M059J (cell line): ENCODE measurements at places on chromosomes 4 and X. TPM values are rescaled to one million over a fixed set of nuclear protein-coding genes. Genes with fewer than 3 reads are reported as not detected.

Gene BEX2
- total RNA-seq: 8.9 and 15.4 TPM in 2 replicates

- DNase-seq: no peak
These were observed 36.6 kb downstream of the CCNG2 start for GRCh38 chr4:77193511-77194102.

- DNase-seq: no peak
These were observed 12.2 kb downstream of the WDR1 start for GRCh38 chr4:10104211-10104990.

DNA sequence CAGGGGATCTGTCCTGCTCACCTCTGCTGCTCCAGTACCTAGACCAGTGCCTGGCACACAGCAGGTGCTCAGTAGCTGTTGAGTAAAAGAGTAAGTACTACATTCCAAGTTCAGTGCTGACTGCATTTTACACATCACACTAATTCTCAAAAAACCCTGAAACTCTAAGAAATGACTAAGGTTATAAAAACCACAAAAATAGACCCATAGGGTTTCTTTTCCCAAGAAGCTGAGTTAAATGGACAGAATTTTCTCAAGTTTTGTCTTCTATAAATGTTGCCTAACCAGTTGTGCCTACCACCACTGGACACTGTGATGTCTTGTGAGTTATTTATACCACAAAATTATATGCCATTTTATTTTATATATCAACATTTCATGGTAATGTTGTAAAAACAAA, 78.9 kb upstream of the RXFP1 start:
- DNase-seq: no peak

DNA sequence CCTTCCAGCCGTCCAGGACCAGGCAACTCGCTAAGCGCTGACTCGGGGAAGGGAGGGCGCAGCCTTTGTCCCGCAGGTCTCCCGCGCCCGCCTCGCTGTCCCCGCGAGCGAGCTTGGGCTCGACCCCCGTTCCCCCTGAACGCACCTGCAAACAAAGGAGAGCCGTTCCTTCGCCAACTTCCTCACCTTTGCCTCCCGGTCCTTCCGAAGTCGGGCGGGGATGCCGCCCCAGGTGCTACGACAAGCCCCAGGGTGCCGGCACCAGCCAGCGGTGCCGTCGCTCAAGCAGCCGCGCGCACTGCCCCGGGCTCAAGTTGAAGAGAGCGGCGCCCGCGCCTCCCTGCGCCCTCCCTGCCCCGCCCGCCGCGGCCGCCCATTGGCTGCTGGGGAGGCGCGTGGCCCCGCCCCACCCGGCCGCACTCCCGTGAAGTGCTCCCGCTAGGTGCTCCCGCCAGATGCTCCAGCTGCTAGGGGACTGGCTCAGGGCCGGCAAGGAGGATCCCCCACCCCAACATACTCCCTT, 107.1 kb downstream of the NSUN7 start:
- peak; percentile 48 for DNase-seq

DNA sequence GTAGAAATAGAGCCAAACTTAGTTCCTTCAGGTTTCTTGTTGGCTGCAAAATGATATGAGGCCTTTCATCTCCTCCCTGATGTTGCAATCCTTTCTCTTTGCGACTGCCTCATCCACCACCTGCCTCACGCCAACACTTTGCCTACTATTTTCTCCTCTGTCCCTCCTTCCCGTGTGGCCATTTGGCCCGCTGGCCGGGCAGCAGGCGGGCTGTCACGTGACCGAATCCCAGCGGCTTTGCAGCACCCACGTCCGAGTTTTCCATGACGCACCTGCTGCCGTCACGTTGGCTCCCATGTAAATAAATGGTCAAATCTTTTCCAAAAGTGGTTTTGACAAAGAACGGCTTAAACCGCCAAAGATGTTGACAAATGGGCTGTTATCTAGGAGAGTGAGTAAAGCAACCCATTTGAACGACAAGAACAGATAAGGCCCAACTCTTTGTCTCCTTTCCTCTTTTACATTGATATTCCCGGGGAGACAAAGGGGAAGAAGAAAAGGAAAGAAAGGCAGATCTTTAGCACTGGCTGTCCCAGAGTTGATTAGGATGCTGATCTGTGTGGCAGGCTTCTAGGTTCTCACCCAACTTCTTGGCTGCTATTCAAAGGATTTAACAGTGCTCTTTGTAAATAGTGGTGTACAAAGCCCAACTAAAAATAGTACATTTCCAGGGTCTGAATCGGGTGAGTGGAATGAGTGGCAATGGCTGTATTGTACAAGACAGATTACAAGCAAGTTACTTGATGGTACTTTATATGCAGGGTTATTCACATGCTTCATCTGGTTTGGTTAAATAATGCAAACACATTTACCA, 174.2 kb upstream of the JADE1 start:
- peak; percentile 86 for DNase-seq

GRCh38 chr4:8882239-8882638, 10.6 kb upstream of the HMX1 start:
- DNase-seq: no peak

GRCh38 chr4:99983289-99983943, 33.3 kb upstream of the H2AZ1 start:
- no peak for DNase-seq

GRCh38 chrX:155031657-155032056, 5.0 kb downstream of the FUNDC2 start:
- no peak for DNase-seq

DNA sequence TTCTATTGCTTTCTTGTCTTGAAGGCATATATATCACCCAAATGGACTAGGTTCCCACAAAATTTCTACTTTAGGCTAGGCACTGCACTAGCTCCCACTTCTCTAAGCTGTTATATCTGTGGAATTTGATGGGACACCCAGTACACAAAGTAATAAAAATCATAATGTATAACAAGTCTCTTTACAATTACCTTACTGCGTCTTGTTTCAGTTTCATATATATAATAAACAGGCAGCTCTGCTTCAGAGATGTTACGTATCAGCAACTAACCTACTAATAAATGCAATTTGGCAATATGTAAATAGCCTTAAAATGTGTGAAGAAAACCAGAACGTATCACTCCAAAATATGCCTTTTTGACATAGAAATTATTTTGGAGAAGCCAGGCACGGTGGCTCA, 42.0 kb upstream of the UGDH start:
- DNase-seq: no peak

Gene FAM241A
- total RNA-seq: not detected in 2 replicates

DNA sequence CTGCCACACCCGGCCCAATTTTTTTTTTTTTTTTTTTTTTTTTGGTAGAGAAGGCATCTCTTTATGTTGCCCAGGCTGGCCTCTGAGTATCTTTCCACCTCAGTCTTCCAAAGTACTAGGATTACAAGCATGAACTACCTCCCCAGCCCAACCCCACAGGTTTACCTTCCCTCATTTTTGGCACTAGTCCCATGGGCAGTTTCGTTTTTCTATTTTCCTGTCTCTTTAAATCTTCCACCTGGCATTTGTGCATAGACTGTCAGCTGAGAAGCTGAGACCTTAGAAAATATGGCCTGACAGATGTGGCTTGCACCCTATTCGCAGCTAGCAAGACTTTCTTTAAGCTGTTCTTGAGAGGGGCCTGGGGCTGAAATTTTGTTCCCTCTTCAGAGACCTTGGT, 27.9 kb downstream of the TNIP2 start:
- no peak for DNase-seq

DNA sequence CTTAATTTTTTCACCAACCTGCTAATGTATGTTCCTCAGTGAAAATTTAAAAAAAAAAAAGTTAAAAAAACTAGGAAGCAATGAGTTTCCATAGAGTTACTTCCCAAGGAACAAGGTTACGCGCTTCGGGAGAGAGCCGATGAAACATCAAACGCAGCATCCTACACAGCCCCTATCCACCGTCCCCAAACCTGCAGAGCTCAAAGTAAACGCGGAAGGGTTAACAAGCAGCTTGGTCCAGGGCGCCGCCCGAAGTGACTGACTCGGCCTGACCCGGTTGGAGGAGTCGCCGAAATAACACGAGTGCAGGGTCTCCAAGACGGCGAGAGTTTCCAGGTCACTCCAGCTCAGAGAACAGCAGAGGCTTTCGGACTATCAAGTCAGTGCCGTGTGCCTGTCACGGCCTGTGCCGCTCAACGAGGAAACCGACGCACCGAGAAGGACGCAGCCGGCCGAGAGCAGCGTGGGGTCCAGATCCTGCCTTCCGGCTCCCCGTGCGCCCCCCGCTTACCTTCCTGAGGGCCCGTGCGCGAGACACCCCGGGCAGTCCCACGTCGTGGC, 512 bp downstream of the NOP14 start:
- peak; percentile 62 for DNase-seq

DNA sequence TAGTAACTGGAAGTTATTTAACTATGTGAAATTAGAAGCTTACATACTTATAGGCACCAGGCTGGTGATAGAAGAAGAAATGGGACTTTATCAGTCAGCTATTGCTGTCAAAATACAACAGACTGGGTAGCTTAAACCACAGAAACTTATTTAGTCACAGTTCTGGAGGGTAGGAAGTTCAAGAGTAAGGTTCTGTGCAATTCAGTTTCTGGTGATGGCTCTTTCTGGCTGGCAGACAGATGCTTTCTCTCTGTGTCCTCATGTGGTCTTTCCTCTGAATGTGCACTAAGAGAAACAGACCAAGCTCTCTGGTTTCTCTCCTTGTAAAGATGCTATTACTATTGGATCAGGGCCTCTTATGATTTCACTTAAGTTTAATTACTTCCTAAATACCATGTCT, 92.1 kb upstream of the ANKRD50 start:
- DNase-seq: peak; percentile 2

GRCh38 chrX:9555354-9555753, 90.5 kb downstream of the TBL1X start:
- DNase-seq: no peak

Gene DDX60
- 37.4 and 43.9 TPM in 2 replicates for total RNA-seq

- DNase-seq: no peak
These were observed 361.8 kb upstream of the GALNT7 start for GRCh38 chr4:172806841-172807240.

Gene DCAF4L1
- not detected in 2 replicates for total RNA-seq

Gene PABPC1L2A
- not detected in 2 replicates for total RNA-seq

DNA sequence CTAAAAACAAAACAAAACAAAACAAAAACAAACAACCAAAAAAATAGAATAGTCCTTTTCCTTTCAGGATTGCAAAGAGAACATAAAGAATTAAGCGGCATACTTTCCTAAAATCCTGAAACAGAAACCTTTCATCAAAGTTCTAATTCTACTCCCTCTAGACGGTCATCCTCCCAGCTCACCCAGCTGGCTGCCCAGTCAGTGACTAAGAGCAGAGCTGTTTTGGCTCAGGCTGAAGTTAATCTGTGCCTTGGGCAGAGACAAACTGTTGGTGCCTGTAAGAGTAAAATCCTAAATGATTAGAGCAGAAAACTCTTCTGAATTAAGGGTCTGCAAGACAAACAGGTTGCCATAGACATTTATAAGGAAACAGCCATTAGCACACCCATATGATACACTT, 17.6 kb upstream of the WAS start:
- DNase-seq: peak; percentile 29

Gene KCNE5
- total RNA-seq: 0.86 TPM in 1 of 2 replicates, not detected in the other

GRCh38 chrX:14232688-14233087, 203.0 kb upstream of the GEMIN8 start:
- no peak for DNase-seq

DNA sequence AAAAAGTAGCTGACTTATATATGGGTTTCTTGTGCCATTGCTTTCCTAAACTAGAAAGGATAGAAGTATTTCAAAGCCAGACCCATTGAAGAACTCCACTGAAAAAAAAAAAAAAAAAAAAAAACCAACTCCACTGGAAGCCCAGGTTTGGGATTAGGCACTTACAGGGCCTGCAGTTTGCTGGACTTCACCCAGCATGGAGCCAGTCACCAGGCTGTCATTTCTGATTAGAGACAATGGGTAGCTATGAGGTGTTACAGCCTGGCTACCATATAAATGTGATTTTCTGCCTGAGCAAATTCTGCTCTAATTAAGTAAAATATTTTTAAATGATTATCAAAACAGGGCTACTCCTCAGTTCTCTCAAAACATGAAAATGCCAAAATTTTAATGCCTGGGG, 49.5 kb downstream of the HS6ST2 start:
- no peak for DNase-seq

GRCh38 chr4:80532674-80533333, 197.3 kb downstream of the CFAP299 start:
- no peak for DNase-seq

DNA sequence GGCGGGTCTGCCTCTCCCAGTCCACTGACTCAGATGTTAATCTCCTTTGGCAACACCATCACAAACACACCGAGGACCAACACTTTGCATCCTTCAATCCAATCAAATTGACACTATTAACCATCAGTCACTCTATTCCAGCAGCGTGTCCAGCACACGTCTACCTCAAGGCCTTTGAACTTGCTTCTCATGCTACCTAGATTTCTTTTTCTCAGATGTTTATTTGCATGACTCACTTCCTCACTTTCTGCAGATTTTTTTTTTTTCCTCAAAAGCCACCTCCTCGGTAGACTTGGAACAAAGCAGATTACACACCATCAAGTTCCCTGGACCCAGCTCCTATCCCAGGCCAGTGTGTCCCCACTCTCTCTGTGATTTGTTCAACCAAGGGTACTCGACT, 49.5 kb downstream of the SUPT20HL2 start:
- peak; percentile 75 for DNase-seq

- DNase-seq: peak; percentile 59
These were observed 116.7 kb upstream of the TMEM164 start for GRCh38 chrX:109886122-109886761.

- peak; percentile 31 for DNase-seq
These were observed 200.7 kb upstream of the NPY2R start for GRCh38 chr4:155007660-155008176.

DNA sequence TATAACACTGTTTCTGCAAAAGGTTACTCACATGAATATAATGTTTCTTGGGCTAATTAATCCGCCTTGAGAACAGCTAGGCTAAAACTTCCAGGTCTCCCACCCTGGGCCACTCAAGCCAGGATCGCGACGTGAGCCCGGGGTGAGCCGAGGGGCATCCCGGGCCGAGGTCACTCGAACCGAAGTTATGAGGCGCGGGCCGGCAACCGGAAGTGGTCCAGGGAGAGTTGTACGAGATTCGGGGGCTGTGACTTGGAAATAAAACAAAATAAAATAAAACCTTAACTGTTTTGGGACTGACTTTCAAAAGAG, 317 bp downstream of the CMC4 start:
- no peak for DNase-seq

Gene IL21
- total RNA-seq: not detected in 2 replicates

Gene CRLF2
- 0.10 TPM in 1 of 2 replicates, not detected in the other for total RNA-seq

Gene SPANXC
- 5.8 and 13.3 TPM in 2 replicates for total RNA-seq

DNA sequence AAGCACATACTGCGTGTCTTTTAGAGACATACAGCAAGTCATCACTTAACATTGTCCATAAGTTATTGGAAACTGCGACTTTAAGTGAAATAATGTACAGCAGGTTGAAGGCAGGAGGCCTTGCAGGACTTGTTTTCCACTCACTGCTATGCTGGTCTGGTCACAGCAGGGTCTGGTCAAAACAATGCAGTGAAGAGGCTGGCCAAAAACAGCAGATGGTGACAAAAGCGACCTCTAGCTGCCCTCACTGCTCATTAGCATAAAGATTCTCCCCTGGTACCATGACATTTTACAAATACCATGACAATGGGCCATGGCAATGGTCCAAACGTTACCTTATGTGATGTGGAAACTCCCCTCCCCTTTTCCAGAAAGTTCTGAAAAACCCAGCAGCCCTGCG, 1283.6 kb downstream of the FSTL5 start:
- no peak for DNase-seq
